ENCODE measurements at places on chromosomes 4 and X.
A peak's percentile ranks its signal among the peaks of the same experiment; 100 is the strongest.

DNA sequence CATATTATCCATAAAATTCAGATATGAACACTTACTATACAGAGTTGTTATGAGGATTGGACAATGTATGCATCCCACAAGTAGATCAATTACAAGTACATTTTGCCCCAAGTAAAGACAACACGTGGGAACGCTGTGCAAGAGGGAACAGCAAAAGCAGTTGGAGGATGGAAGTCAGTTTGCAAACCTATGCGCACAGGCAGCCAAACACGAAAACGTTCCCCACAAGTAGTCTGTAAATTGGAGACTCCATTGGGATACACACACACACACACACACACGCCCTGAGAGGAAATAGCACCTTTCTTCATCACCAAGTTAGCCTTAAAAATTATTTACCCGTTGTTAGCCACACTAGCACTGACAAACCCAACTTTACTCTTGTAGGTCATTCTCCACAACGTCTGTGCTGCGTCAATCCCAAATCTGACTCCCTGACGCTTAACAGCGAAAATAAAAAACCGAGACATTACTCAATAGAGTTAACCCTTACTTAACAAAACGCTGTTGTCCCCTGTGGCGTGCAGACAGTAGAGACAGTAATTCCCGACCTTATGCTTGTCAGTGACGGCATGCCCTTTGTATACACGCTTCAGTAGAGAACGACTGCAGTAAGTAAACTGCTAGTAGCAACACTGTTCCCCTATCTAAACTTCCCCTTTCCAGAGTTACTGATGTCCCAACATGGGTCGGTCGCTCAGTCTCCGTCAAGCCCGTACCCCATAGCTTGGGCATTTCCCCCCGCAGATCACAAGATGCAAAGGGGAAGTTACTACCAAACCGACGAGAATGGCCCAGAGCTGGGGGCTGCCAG, 730 bp downstream of the MANBA start:
- DNase-seq: no peak

DNA sequence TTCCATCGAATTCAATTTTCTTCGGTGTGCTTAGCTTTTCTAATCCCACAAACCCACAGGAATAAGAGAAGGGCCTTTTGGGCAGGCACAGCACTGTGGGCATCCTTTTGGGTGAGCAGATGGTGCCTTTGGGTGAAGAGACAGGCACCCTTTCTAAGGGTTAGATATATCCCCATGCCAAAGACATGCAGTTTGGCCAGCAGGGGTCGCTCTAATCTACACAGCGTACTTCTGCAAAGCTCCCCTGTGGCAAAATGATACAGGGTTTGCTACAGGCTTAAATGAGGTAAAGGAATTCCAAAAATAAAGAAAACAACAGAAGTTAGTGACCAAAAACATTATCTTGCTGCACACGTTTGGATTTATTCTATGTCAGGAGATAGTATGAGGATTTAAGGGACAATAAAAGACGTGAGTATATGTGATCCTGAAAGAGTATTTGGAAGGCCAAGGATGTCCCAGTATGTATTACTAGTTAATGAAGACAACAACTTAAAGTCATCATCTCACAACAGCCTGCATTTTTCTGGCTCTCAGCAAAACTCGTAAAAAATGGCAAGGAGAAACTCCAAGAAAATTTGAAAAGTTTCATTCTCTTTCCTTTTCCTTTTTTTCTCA, 49.5 kb downstream of the PHEX start:
- DNase-seq: peak; percentile 5

GRCh38 chr4:1200425-1201035, 28.1 kb upstream of the SPON2 start:
- DNase-seq: no peak

- DNase-seq: no peak
Observed at GRCh38 chrX:111168314-111168713, 72.3 kb downstream of the PAK3 start.

DNA sequence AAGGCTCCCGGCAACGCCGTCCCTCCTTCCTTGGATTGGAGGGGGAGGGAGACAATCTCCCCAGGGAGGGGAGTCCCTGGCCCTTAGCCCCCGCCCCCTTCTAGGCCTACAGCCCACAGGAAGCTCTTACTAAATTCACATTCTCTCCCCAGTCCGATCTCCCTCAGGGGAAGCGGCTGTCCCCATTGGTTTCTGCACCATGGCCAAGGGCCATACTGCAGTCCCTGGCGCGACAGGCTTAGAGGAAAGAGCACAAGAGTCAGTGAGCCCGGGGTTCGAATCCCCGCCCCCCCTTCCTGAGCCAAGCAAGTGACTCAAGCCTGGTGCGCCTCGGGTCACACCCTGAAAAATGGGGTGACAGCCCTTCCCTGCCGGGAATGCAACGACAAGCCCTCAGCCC, 1.1 kb downstream of the ABLIM2 start:
- no peak for DNase-seq

DNA sequence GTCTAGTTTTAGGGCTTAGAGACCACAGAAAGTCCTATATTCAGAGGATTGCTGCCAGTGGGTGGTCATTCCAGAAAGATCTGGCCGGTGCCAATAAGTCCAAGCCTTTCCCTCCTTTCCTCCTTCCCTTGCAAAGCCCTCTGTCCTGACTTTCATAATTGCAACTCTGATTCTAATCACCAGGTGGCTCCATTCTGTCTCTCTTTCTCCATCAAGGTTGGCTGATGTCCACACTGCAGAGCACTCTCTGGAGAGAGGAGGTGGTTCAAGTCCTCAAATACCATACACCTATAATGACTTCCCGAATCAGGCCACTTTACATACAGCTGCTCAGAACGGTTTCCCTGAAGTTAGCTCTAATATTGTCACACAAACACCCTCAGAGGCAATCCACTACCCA, 22.4 kb upstream of the ARMCX4 start:
- DNase-seq: no peak

DNA sequence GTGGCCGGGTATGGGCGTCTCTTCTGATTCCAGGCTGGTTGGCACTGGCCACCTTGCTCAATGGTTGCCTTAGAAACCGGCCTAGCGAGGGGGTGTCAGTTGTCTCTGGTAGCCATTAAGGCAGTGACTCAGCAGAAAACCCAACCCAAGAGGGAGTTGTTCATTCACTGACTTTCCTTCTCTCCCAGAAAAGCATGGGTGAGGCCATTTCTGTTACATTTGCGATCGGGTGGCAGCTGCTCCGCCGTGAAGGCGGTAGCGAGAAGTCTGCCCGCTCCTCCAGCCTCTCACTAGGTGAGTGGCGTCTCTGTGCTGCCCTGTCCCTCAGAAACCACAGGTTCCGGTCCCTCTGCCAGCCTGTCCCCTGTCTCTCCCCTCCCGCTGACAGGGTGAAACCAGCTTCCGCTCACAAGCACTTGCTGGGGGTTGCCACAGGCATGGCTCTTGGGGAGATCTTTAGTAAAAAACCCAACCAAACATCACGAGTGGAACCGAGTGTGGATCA, 17.4 kb downstream of the IRAK1 start:
- DNase-seq: no peak

- DNase-seq: no peak
Observed at GRCh38 chr4:85953651-85954018, 406.2 kb downstream of the MAPK10 start.

DNA sequence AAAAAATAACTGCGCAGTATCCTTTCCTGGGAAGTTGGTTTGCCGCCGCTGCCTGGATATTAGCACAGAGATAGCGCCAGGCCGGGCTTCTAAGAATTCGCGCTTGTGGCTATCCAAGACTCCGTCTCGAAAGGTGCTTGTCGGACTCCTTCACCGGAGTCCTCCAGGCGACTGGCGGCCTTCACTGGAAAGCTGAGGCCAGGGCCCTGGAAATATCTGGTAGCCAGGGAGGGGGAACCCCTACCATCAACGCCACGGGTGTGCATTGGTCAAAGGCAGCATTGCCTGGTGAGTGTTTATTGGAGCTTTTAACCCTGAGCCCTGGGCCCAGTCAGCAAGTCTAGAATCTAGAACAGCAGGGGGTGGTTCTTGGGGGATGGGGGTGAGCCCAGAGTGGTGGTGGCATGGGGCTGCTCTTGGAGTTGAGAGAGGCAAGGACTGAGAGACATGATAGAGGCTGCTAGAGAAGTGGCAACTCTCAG, 577 bp upstream of the PIM2 start:
- DNase-seq: no peak

- no peak for DNase-seq
Observed at GRCh38 chr4:15851969-15852368, 73.8 kb downstream of the CD38 start.

DNA sequence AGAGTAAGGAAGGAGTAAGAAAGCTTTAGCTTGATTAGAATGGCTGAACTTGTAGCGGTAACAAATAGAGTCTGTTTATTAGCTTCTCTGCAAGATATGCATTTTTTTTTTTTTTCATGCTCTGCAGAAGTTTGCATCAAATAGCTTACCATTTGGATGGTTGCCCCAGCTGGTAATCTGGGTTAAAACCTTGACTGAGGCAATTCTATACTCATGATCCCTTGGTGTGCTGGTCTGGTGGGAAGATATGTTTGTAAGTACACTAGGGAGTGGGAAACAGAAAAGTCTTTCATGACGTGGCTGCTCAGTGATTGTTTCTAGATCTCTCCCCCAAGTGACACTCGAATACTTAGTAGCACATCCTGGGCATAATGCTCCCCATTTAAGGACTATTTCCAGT, 32.1 kb downstream of the SEPTIN11 start:
- DNase-seq: no peak

GRCh38 chr4:27234306-27234899, 373.8 kb downstream of the STIM2 start:
- DNase-seq: no peak

GRCh38 chr4:16199093-16199492, 27.2 kb downstream of the TAPT1 start:
- no peak for DNase-seq

GRCh38 chrX:38643903-38644302, 82.6 kb downstream of the TSPAN7 start:
- DNase-seq: no peak

DNA sequence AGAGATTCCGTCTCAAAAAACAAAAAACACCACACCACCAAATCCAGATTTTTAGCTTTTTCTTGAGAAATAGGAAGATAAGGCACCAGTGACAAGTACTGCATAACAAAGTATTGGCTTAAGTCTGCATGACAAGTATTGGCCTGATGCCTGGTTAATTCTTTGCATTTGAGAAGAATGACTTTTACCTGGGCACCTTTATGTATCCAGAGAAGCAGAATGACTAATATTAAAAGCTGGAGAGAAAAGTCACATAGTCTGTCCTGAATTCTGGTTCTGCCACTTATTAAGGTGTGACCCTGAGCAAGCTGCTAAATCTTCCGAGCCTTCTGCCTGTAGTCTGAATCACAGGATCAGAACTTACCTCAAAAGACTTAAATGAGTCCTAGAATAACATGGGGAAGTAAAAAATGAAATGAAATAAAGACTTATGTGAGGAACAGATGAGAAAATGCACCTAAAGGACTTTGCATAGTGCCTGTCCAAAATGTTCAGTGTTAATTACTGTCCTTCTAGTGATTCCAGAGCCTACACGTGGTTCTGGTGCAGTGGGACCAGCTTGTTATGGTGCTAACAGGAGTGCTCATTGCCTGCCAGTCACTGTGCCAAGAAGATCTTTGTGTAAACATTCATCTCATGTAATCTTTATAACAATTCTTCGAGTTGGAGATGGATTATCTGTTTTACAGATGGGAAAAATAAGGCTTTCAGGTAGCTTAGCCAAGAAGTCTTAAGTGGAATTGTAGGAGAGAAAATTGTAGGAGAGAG, 31.6 kb downstream of the UGDH start:
- no peak for DNase-seq

GRCh38 chr4:78767350-78767749, 8.8 kb upstream of the BMP2K start:
- DNase-seq: no peak

DNA sequence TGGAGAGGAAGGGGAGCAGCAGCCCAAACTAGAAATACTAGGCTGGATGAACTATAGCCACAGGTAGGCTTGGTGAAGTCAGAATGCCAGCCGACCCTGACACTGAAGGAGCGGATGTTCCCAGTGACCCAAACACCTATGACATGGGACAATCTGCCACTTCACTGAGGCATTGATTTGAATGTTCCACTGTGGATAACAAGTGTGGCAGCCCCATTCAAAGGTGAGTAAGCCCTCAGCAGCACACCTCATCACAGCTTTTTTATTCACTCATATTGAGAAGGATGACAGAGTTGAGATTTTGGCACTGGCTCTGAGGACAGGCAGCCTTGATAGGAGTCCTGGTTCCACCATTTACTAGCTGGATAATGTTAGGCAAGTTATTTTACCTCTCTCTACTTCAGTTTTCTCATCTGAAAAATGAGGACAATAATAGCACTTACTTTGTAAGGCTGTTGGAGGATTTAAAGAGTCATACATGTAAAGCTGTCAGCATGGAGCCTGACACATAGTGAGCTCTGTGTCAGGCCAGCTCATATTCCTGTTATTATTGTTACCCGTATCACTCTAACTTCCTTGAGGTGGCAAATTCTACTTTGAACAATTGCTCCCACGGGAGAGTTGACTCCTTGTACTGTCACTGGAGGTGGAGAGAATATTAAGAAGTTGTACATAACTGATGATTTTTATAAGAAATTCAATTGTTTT, 114.6 kb downstream of the RASL11B start:
- no peak for DNase-seq

DNA sequence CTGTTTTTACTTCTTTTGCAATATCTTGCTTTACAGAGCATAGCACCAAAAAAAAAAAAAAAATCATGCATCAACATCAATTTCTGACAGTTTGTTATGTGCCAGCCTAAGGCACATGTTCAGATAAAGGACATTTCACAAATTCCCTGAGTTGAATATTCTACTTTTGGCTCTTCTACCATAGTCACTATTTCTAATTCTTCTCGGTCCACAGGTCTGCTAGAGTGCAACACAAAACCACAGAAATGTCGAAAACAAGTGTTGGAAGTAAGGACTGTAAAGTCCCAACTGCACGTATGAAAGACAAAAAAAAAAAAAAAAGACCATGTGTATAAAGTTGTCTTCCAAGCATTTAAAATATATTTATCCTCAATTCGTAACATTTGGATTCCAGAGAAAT, 494.2 kb upstream of the INTU start:
- DNase-seq: no peak

- DNase-seq: no peak
Observed at GRCh38 chr4:7893539-7893938, 46.1 kb downstream of the AFAP1 start.

DNA sequence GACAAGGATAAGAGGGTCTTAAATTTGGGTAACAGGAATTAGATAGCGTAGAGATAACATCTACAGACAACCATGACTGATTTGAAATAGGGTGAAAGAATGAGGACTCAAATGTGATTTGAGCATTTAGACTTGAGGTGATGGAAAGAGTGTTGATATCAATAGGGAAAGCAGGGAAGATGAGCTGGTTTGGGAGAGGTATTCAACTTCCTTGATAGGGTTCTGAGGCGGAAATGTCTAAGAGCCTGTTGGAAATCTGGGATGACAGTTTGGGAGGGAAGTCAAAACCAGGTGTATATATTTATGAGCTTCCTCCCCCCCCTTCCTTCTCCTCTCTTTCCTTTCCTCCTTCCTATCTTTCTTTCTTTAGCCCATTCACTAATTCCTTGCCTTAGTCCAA, 36.5 kb downstream of the KLHL15 start:
- DNase-seq: no peak

DNA sequence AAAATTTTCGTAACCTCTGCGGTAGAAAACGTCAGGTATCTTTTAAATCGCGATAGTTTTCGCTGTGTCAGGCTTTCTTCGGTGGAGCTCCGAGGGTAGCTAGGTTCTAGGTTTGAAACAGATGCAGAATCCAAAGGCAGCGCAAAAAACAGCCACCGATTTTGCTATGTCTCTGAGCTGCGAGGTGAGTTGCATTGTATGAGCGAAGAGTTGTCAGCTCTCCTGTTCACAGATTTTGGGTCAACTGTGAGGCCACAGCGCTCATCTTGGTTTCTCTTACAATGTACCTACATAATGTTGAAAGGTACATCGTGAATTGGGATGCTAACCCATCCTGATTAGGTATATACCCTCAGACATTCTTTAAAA, 486 bp downstream of the CLCN3 start:
- no peak for DNase-seq

Measured in activated CD8-positive, alpha-beta memory T cell treated with anti-CD3 and anti-CD28 coated beads for 1 hour (primary cell).